SW 1271 (cell line): ENCODE measurements at places on chromosomes 1 and 21.

DNA sequence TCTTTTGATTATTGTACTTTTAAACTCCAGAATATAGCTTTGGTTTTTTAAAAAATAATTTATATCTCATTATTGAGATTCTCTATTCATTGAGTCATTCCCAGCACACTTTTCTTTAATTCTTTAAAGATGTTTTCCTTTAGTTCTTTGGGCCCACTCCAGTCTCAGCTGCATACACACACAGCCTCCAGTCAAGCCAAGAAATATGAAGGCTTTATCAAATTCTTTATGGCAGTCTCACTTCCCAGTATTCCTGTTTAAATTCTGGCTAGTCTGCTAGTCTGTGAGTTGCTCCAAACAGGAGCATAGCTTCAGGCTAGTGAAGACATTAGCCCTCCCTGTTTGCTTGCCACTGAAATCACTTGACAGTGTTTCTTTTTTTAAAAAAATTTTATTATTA, 61.2 kb downstream of the CRP start:
- no peak for DNase-seq

GRCh38 chr1:161171191-161171590, 5.0 kb downstream of the PPOX start:
- no peak for DNase-seq

DNA sequence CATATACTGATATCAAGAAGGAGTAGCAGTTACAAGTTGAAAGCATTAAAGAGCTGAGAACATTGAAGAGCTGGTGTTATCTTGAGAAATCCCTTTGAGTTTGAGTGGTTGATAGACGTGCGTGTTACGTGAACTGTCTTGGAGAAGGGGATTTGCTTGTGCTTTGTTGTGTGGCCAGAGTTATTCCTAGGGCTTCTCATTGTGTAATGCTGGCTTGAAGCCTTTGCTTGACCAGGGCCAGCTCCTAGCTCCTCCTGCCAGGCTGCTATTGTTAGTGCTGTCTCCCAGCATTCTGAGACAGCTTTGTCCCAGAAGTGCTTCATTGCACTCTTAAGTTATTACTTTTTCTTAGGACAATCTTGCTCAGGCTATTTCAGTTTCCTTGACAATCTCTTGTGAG, 116.2 kb upstream of the KCNK2 start:
- no peak for DNase-seq

- DNase-seq: no peak
Observed at GRCh38 chr1:41504114-41505035, 19.9 kb upstream of the EDN2 start.

DNA sequence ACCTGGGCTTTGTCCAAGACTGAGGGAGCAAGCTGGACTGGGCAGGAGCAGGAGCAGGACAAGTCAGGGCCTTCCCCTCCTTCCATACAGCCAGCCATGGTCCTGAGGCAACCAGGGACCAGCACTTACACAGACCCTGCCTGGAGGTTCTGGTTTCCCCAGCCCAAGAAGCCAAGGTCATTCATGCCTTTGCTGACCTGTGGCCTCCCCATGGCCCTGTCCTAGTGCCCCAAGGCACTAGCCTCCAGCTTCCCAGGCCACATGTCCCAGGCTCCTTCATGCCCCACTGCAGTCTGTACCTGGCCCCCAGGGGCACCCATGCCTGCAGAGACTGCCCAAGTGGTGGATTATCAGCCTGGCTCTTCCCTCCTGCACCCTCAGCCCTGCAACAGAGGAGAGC, 243.9 kb downstream of the TOMM20 start:
- DNase-seq: no peak

GRCh38 chr1:35448344-35448801, 108.8 kb downstream of the KIAA0319L start:
- DNase-seq: no peak

DNA sequence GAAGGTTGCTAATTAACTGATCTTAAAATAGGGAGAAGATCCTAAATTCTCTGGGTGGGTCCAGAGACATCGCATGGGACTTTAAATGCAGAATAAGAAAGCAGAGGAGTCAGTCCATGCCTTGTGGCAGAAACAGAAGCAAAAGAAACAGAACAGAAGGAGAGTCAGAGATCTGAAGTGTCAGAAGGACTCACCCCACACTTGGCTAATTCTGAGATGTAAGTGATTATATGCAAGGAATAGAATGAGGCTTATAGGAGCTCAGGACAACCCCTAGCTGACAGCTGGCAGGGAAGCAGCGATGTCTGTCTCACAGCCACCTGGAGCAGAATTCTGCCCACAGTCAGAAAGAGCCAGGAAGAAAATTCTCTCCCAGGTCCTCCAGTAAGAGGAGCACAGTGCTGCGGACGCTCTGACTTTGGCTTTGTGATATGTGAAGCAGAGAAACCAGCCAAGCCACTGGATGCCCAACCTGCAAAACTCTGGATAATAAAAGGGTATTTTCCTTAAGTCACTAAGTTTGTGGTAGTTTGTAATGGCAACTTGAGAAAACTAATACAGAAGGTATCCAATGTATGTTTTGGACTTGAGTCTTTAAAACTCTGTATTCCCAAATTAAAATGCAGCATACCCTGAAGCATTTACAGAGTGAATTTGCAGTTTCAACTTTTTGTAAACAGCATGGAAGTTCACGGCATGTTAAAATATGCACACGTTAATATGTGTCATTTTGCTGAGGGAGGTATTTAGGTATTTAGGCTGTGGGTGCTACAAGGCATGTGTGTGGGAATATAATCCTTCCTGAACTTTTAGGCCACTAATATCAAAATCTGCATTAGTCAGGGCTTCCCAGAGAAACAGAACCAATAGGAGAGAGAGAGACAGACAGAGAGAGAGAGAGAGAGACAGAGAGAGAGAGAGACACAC, 388.5 kb downstream of the PCP4 start:
- no peak for DNase-seq

- no peak for DNase-seq
Observed at GRCh38 chr1:3544040-3544977, 67.0 kb downstream of the MEGF6 start.

DNA sequence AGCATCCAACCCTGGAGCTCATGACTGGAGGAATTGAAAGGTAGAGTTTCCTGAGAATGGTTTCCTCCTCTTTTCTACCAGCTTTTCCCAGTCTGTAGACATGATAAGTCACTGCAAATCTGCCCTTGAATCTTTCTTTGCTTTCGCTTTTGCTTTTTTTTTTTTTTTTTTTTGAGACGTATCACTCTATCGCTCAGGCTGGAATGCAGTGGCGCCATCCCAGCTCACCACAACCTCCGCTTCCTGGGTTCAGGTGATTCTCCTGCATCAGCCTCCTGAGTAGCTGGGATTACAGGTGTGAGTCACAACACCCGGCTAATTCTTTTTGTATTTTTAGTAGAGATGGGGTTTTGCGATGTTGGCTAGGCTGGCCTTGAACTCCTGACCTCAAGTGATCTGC, 1.7 kb upstream of the LCA5L start:
- no peak for DNase-seq

DNA sequence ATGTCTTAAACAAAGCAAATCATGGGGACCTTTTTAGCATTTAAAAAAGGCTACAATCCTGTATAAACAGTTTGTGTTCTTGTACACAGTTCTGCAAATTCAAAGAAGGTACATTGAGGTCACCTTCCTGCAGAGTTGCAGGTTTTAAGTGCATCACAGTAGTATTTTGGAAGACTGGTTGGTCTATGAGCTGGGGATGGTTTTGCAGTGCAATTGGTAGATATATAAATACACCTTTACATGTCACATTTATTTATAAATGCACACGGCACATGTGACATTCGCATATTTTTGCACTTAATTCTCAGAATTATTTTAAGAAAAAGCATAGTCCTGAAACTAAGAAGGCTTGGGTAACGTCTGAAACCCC, 599 bp upstream of the ITPKB start:
- DNase-seq: no peak

DNA sequence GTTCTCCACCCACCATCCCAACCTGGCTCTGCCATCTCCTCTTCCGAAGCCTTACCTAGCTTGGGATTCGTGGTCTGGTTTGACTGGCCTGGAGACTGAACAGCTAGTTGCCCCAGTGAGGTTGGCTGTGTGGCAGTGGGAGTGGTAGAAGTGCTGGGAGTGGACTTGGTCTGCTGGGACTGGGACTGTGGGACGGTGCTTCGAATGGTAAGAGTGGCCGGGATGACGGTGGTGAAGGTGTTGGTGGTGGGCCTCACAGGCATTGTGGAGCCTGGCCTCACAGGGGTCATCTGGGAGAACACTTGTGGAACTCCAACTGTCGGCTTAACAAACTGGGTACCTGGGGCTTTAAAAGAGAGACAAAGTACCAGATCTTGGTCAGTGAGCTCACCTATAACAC, 28.7 kb downstream of the PSMB4 start:
- no peak for DNase-seq

- no peak for DNase-seq
Observed at GRCh38 chr1:205849619-205850355, at the start of gene PM20D1. Gene PM20D1, minus strand, starts transcription at chr1:205850132. Its CDS starts 60 bp downstream, at chr1:205850072.

GRCh38 chr1:110668549-110668948, 6.2 kb downstream of the KCNA3 start:
- no peak for DNase-seq

DNA sequence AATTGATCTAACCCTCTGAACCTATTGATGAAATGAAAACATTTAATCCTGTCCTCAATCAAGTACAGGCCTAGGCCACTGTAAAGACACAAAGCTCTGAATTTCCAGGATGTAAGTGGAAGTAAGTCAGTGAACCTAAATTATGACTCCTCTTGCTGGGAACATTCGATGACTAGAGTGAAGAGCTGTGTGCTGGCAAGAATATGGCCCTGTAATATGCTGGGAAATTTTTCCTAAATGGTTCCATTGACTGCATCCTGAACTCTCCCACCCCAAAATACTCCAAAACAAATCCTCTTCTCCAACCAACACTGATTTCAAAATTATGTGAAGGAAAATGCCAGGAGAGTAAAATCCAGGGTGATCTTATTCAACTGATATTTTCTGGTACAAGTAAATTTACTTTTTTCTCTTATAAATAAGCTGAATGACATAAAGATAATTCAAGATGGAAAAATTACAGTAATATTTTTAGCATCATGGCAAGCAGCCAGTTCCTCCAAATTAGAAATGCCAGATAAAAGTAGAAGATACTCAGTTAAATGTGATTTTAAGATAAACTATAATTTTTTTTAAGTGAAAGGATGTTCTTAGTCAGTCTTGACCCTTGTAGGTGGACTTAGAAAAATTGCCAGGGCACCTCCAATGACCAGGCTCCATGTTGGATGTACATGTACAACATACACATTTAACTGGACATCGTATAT, 269.4 kb downstream of the PTGER3 start:
- DNase-seq: no peak

- no peak for DNase-seq
Observed at GRCh38 chr1:119721896-119722295, 10.2 kb downstream of the PHGDH start.

- DNase-seq: peak; percentile 43
Observed at GRCh38 chr1:23376890-23377811, 7.5 kb upstream of the ZNF436 start.

DNA sequence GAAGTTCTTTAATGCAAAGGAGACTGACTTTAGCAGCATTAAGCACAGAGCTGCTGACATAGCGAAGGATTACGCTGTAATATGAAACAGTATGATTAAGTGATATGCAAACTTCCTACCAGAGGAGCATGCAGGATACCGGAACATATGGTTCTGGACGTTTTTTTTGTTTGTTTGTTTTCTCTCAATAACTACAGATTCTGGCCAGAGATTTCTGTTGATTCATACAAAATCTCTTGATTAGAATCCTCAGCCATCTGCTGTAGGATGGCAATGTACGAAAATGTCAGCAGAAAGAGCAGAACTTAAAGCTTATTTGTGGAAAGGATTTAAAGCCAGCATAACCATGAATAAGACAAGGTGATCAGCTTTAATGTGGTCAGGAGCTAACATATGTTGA, 970.7 kb downstream of the KCNT2 start:
- no peak for DNase-seq

DNA sequence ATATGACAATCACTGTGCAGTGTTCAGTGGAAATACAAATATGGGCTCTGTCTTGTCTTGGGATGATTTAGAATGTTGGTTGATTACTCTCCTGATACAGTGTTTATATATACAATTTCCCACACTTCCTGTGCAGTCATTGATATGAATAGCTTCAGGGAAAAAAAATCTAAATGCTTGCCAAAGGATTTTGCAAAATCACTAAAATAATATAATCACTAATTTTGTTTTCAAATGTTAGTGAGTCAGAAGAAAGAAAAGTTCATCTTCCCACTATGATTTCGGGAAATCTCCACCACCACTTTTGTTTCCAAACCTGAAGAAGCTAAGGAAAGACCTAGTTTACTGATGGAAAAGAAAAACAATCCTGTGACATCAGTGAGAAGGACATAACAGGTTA, 32.1 kb upstream of the CHRM3 start:
- DNase-seq: no peak

DNA sequence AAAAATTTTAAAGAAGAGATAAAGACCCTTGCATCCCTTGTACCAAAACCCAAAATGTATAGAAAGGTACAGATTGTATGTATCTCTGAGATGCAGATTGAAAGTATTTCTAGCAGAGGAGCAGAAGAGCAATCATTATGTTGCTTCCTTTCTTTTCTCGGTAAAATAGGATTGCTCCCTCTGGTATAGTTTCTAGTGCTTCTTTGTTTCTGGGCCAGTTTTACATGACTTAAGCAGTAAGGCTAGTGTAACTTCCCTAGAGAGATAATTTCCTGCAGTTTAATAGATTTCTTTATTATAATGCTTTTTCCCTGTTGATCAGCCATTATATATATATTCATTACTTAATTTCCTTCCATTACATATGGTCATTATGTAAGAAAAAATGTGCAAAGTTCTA, 496.2 kb upstream of the RGS18 start:
- DNase-seq: no peak

DNA sequence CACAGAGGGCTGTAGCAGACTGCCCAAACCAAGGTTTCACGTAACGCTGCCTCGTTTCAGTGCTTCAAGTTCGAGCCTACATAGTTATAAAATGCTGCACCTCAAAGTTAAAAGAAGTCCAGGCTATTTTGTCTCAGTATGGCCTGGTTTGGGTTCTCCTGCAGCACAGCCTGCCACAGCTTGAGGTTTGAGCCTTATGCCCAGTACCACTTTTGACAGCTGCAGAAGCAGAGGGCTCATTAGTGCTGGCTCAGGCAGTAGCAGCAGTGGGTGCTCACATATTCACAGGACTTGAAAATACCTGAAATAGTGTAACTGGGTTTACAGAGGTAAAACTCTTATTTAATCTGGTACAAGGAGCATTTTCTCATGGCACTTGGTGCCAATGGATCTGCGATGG, 15.3 kb downstream of the SPATA46 start:
- no peak for DNase-seq

GRCh38 chr1:100335436-100335835, 16.9 kb upstream of the CDC14A start:
- DNase-seq: no peak

- no peak for DNase-seq
Observed at GRCh38 chr1:12472798-12473551, 145.0 kb downstream of the DHRS3 start.
